Camera-type eye (tissue), 1 donor: ENCODE measurements at places on chromosomes 2 and 18. TPM values are rescaled to one million over a fixed set of nuclear protein-coding genes. Genes with fewer than 3 reads are reported as not detected.

Gene HOXD12
- total RNA-seq = not detected

Gene DTNA
- 46.2 TPM for total RNA-seq

Gene DSEL
- total RNA-seq = 32.9 TPM

Gene MC5R
- total RNA-seq = 0.33 TPM

Gene HOXD4
- total RNA-seq = 0.33 TPM

Gene CNRIP1
- 38.9 TPM for total RNA-seq

Gene COL3A1
- total RNA-seq = 7,166 TPM

Gene TCF23
- total RNA-seq = 0.11 TPM

Gene HOXD9
- 1.0 TPM for total RNA-seq

Gene REEP1
- total RNA-seq = 34.9 TPM

Gene EMILIN2
- total RNA-seq = 41.1 TPM

Gene IL1R2
- total RNA-seq = 1.0 TPM

Gene SCN1A
- total RNA-seq = 10.5 TPM

Gene SOX11
- 58.1 TPM for total RNA-seq

Gene PLCD4
- total RNA-seq = 29.4 TPM

Gene KYNU
- 3.5 TPM for total RNA-seq

Gene CASP8
- 6.4 TPM for total RNA-seq

Gene MYOM1
- total RNA-seq = 40.7 TPM

Gene CAVIN2
- 39.8 TPM for total RNA-seq

Gene ARHGAP15
- 20.8 TPM for total RNA-seq

Gene APCDD1
- total RNA-seq = 26.8 TPM

Gene DNAH6
- 2.5 TPM for total RNA-seq

Gene DCDC2C
- total RNA-seq = 1.6 TPM

Gene PPP1R1C
- 9.6 TPM for total RNA-seq

Gene KIDINS220
- total RNA-seq = 259 TPM

Gene C2orf72
- total RNA-seq = 4.9 TPM

Gene FBLN7
- 17.3 TPM for total RNA-seq

Gene FEV
- total RNA-seq = not detected

Gene CCDC141
- total RNA-seq = 19.2 TPM

Gene HOXD8
- total RNA-seq = 2.1 TPM

Gene SULT1C4
- total RNA-seq = 39.4 TPM

Gene MRPS9
- total RNA-seq = 26.4 TPM

Gene COLEC12
- total RNA-seq = 67.2 TPM

Gene SEH1L
- 30.5 TPM for total RNA-seq

Gene FBXO41
- total RNA-seq = 6.7 TPM

Gene GCFC2
- 39.9 TPM for total RNA-seq

Gene INPP5D
- 8.0 TPM for total RNA-seq

Gene LTBP1
- 132 TPM for total RNA-seq

Gene CYP26B1
- 12.8 TPM for total RNA-seq

Gene AGXT
- total RNA-seq = not detected

Gene MERTK
- total RNA-seq = 12.6 TPM

Gene PSME4
- 69.7 TPM for total RNA-seq

Gene CNDP1
- 9.9 TPM for total RNA-seq

Gene EPHA4
- 65.6 TPM for total RNA-seq

Gene ZNF396
- 5.8 TPM for total RNA-seq

Gene TMEM127
- 23.3 TPM for total RNA-seq

Gene CD8A
- total RNA-seq = 0.27 TPM

Gene HOXD10
- 0.16 TPM for total RNA-seq

Gene ALK
- total RNA-seq = 9.5 TPM

Gene ADD2
- total RNA-seq = 64.5 TPM
